Stimulated activated CD8-positive, alpha-beta memory T cell treated with anti-CD3 and anti-CD28 coated beads, Interleukin-7, amount 100 ng/mL, for 4 hours (primary cell): ENCODE measurements at places on chromosomes 3 and 15.

- peak; percentile 67 for DNase-seq
Measured at GRCh38 chr15:75452364-75452864, 924 bp upstream of the SIN3A start.

- DNase-seq, result no peak
Measured at GRCh38 chr3:87996882-87997281, 61.9 kb downstream of the CGGBP1 start.

DNA sequence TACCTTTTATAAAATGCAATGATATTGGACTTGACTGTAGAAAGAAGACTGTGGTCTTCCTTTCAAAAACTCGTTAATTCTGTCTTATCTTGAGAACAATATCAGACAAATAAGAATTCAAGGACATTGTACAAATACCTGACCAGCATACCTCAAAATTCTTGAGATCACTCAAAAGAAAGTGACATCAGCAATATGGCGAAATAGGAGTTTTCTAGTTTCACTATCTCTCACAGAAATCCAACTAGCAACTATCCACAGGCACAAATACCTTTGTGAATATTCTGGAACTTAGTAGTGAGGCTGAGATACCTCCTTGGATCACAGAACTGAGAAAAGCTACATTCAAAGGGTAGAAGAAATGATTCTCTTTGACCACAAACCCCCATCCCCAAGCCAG is 419.7 kb downstream of the ZNF385D start:
- no peak for DNase-seq

GRCh38 chr3:164230385-164231094 is 847.8 kb downstream of the SI start:
- no peak for DNase-seq

DNA sequence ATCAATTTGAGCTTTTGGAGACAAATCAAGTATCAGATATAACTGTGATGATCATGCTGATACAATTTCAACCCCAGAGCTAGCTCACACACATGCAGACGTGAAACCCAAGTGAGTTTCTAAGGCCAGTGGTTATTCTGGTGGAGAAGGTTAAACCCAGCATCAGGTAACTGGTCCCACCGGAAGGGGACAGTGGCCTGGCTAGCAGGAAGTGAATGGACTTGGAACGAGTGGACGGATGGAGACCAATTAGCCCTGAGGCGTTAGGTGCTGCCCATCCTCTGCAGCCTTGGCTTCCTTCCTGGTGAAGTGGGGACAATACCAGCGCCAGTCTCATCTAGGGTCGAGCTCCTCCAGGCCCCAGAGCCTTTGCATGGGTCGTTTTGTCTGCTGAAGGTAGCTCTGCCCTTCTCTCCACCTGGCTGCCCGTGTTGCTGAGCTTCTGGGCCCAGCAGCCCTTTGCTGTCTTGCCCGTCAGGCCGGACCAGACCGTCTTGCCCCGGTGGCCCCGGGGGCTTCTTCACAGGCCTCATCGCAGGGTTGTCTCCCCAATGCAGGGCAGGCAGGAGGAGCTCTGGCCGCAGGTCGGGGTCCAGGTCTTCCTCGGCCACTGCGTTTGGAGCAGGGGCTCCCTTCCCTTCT is 915 bp upstream of the KCTD6 start:
- no peak for DNase-seq

GRCh38 chr15:97867870-97868269 is 92.6 kb upstream of the ARRDC4 start:
- no peak for DNase-seq

DNA sequence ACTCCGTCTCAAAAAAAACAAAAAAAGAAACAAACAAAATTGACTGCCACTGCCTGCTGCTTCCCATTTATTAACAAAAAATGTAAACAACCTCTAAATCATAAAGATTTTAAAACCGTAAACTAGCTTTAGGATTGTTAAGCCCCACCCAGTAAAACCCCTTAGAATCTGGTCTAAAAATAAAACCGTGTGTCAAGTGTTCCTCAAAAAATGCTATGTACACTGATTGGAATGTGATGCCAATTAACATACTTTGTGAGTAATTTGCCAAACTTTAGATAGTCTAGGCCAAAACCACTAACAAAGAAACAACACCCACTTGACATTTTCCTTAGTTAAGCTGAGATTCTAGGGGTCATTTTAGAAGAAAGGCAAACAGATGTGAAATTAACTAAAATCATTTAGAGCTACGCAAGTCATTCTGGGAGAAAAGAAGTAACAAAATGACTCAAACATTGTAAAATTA is 5.3 kb downstream of the RAF1 start:
- DNase-seq, result no peak

DNA sequence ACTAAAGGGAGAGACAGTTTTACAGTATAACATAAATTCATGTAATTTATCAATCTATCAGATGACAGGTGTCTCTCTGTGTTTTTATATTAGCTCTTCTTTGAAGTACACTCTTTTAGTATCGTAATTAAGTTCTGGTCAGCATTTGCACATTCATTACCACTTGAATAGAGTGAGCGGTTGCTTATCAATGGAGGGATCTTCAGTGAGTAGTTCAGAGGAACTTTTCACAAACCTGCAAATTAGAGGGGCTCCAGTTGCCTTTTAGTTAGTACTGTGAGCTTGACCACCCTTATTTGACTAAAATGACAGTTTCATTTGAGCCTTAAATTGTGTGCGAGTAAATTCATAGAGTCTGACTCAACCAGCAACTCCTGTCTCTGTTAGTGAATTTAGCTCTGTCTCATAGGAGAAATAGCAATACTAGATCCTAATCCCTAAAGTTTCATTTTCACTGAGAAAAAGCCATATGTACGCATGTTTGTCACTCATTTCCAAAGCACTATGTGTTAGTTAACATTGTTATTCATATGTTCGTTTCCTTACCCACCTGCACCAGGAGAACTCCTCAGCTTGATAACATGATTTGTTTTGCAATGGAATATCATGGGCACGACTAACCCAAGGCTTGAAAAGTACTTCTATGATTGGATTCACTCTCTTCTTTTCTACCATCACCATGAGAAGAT is 57.5 kb upstream of the ZBED2 start:
- no peak for DNase-seq
